Lower lobe of right lung (tissue), 2 donors: ENCODE measurements at places on chromosomes 4 and X.

GRCh38 chr4:81454499-81454898 is 17.2 kb downstream of the RASGEF1B start:
- no peak for DNase-seq

- DNase-seq: no peak
These were observed 114.5 kb upstream of the RBPJ start for GRCh38 chr4:26206339-26206738.

GRCh38 chrX:1779626-1780025 is 164.8 kb downstream of the ASMT start:
- no peak for DNase-seq

DNA sequence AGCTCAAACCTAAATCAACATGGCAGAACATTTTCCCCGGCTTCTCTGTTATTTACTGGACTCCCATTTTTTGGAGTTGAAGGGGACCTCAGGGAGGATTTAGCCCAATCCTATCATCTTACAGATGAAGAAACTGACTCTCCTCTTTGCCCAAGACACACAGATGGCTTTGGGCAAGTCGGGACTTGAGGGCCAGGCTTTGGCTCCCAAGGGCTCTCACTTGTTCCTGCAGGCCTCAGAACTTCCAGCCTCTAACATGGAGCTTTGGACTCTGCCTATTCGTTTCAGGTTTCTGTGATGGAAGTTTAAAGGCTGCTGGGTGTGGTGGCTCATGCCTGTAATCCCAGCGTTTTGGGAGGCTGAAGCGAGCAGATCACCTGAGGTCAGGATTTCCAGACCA is 59.5 kb downstream of the RHOH start:
- DNase-seq: no peak

DNA sequence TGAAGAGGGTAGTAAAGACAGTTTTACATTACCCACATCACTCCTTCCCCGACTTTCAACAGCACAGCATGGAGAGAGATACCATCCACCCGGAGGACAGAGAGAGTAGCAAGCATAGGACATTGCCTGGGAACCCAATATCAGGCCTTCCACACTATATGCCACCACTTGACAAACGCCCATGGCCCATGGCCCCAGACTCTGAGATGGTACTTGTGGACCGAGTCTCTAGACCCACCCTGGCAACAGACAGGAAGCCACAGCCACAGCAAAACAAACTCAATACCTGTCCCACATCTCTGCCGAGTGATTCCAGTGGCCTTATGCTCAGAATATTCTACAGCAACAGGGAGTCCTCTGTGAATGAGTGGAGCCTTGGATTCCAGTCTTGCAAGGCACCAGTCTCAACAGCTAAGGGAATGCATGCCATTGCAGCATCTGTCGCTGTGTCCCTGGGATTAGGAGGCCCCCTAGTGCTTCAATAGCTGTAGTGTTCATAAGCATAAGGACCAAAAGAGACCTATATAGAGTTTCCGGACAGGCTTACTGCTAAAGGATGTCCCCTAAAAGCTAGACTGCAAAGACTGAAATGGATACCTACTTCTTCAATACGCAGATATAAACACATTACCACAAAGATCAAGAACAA is 14.7 kb upstream of the CT55 start:
- no peak for DNase-seq

DNA sequence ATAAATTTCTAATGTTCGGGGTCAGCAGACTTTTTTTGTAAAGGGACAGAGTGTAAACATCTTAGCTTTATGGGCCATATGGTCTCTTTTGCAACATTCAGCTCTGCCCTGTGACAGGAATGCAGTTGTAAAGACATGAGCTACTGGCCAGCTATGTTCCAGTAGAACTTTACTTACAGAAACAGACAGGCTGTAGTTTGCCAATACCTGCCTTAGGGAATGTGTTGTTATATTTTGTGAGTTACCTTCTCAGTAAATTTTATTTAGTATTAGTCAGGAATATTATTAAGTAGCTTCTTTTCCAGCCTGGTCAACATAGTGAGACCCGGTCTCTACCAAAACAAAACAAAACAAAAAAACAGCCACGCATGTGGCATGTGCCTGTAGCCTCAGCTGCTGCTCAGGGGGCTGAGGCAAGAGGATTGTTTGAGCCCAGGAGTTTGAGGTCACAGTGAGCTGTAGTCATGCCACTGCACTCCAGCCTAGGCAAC is 48.7 kb downstream of the HTT start:
- DNase-seq: no peak

- peak; percentile 70 for DNase-seq
These were observed 24.9 kb downstream of the ALPK1 start for GRCh38 chr4:112321776-112322684.

- DNase-seq: no peak
These were observed at the start of gene AMBN for GRCh38 chr4:70591955-70592582. AMBN (plus strand) TSS chr4:70592256; CDS start chr4:70592359, 103 bp downstream.

DNA sequence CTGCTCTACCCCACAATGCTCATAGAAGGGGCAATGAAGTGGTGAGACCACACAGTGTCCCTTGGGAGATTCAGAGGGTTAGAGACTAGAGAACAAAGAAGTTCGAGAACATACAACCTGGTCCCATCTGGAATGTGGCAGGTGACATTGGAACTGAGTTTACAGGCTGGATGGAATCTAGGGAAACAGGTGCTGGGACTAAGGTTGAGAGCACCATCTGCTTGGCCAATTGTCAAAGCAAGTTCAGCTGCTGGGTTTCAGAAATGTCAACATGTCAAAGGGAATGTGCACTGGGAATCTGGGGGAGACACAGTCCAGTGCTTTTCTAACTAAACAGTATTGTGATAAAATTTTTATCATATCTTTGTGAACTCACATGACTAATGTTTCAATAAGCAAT is 15.9 kb upstream of the FAM13A start:
- DNase-seq: no peak

- no peak for DNase-seq
These were observed 104.2 kb downstream of the SATL1 start for GRCh38 chrX:85139422-85139821.

DNA sequence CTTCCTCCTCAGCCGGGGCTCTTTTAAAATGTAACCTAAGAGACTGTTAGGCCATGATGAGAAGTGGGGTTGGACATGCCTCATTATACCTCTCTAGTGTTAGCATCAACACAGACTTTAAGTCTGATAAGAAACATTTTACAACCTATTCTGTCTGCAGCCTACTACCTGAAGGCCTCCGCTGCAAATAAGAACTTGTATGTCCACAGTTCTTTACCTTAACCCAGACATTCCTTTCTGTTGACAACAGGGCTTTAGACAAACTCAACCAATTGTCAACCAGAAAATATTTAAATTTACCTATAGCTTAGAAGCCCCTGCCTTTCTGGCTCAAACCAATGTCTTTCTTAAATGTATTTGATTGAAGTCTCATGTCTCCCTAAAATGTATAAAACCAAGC is 1418.6 kb downstream of the STIM2 start:
- no peak for DNase-seq

GRCh38 chr4:119299741-119300100 is 22.2 kb downstream of the FABP2 start:
- no peak for DNase-seq
